MV-4-11 (cell line): ENCODE measurements at places on chromosomes 2 and 18.

DNA sequence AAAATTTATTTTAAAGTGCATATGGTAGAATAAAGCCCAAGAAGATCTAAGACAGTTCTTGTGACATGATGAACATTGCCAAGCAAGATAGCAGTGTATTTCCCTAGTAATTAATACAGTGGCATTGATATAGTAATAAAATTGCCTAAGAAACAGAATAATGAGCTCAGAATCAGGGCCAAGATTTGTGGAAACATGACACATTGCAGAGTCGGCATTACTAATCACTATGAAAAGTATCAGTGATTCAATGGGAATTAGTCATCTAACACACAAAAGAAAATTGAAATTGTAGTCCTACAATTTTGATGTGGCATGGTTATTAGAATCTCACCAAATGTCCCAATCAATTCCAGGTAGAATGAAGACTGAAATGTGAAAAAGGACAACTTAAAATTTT is 243.0 kb upstream of the CYRIA start:
- no peak for DNase-seq

GRCh38 chr2:171316220-171316619 is 117.6 kb downstream of the METTL8 start:
- no peak for DNase-seq

- DNase-seq: no peak
Observed at GRCh38 chr2:218193701-218194100, 23.3 kb upstream of the ARPC2 start.

DNA sequence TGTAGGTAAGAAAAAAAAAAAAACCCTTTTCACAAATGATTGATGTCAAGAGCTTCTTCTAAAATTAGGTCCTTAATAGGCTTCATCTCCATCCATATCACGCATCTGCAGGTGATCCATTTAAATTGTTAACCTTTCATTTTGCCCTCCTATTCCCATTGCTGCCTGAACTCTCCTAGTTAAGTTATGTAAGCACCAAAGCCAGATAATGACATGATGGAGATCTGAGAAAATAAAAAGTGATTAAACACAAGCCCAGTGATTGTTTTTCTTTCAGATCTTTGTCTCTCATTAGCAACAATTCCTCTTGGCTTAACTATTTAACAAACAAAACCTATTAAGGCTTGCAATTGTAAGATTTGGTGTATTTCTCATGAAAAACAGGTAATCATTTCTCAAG is 20.0 kb downstream of the LANCL1 start:
- DNase-seq: no peak

DNA sequence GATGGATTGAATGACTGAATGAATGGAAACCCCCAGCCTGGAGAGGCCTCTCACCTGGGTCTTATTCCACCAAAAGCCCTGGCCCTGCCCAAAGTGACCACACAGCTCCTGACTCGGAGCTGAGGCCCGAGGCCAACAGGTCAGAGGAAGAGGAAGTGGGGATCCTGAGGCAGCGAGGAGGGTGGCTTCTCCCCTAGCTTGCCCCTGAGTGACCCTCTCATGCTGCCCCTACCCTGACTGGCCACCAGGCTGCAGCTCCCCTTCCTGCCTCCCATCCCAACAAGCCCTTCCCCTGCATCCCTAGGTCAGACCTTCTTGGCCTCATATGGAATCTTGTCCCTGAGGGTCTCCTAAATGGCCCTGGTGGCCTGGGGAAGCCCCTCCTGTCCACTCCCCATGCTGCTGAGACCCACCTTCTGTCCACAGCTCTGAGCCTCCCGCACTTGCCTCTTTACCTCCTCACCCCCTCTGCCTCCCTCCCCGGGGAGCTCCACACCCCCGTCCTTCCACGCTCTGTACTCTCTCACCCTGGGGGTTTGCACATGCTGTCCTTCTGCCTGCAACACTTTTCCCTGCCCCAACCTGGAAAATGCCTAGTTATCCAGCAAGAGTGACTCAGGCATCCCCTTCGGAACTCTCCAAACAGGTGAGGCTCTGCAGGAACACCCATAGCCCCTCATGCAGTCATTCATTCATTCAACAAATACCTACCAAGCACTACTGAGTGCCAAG is 134.8 kb upstream of the HDAC4 start:
- DNase-seq: no peak

DNA sequence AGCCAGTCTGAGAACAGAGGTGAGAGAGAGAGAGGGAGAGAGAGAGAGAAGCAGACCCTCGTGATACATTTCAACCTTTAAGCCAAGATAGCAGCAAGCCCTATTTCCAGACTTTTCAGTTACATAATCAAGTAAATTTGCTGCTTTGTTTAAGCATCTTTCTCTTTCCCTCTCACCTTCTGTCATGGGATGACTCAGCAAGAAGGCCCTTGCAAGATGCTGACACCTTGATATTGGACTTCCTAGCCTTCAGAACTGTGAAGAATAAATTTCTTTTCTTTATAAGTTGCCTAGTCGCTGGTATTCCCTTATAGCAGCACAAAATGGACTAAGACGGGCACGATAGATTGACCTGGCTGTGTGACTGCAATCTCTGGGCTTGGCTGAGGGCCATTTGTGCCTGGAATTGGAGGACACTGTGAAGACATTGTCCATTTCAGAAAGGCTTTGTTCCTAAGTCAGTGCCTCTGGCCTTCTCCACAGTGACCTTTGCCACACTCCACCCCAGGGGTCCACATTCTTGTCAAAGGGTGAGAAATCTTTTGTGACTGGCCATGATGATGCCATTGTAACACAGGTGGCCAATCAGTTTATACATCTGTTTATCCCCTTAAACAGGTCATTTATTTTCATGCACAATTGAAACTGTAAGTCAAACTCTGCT is 51.3 kb upstream of the ITSN2 start:
- DNase-seq: no peak

DNA sequence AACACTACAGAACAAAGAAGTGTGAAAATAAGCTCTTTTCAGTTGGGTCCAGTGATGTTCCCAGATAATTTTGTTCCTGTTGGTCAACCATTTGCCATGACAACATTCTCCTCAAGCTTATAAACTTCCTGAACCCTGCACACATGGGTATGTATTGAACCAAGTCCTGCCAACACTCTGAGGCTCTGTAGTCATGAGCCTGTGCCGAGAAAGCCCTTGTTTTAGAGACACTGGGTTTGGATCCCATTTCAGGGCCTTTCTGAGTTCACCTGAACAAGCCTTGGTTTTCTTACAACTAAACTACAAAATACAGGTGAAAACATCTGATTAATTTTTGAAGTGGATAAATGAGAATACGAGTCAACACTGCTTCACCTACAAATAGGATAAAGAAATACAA is 38.5 kb downstream of the AKAIN1 start:
- DNase-seq: no peak

DNA sequence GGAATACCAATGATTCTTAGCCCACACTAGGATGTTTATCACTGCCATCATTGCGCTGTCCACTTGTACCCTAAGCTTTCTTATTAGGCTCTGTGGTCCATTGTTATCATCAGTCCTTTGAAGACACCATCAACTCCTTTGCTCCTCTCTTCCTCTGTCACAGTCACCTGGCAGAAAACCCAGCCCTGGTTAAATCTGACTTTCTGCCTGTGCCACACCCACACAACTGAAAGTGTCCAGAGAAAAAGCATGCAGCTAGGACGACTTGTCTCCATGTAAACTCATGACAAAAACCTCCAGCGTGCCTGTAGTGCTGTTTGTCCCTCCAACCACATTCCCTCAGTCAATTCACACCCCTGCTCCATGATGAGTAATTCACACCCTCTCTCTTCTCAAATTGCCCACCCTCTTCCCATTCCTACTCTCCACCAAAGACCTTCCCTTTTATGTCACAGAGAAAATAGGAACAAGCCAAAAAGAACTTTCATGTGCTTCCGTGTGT is 297.4 kb upstream of the MGAT5 start:
- no peak for DNase-seq

GRCh38 chr2:206979922-206980321 is 40.6 kb downstream of the CPO start:
- no peak for DNase-seq

GRCh38 chr2:71898375-71898774 is 249.3 kb downstream of the CYP26B1 start:
- DNase-seq: no peak

DNA sequence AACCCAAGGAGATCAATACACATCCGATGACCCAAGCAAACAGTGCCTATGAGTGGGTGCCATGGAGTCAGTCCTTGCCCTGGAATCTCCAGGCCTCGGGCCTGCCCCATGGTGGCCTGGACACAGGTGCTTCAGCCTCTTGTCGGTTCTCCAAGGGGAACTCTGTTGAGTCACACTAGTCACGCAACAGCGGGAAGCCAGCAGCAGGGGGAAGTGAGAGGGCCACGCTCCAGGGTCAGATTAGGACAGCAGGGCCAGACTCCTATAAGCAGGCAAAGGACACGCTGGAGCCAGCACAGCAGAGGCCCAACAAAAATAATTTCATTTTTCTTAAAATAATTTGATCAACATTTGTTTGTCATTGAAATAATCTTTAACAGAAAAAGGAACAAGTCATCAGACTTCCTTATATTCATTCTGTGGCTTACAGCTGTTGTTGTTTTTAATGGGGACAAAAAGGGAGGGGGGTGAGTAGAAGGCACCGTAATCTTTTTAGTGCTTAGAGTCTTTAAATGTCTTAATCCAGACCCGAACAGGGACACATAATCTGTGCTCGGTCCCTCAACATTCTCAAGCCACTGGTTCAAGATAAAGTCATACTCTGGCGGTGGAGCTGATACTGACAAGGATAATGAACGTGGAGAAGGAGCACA is 16.4 kb upstream of the ARMC9 start:
- peak; percentile 93 for DNase-seq

GRCh38 chr2:211435331-211435730 is 878.9 kb downstream of the CPS1 start:
- no peak for DNase-seq

GRCh38 chr2:119049968-119050704 is 108.1 kb downstream of the MARCO start:
- DNase-seq: peak; percentile 39

DNA sequence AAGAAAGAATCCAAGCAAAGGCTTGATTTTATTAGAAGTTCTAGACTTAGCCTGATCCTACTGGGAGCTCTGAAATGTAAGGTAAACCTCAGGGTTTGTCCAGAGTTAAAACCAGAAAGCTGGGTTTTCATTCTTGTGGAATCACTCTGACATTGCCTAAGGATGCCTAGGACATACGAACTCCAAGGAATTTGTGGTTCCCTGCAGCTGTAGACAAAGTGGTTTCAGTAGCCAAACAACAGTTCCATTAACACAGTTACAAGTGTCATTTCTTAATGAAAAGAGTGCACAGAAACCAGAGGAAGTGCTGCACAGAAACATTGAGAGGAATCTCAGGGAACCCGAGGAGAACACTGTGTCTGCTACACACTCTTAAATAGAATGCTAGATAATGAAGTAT is 221.4 kb upstream of the ST6GAL2 start:
- DNase-seq: no peak

DNA sequence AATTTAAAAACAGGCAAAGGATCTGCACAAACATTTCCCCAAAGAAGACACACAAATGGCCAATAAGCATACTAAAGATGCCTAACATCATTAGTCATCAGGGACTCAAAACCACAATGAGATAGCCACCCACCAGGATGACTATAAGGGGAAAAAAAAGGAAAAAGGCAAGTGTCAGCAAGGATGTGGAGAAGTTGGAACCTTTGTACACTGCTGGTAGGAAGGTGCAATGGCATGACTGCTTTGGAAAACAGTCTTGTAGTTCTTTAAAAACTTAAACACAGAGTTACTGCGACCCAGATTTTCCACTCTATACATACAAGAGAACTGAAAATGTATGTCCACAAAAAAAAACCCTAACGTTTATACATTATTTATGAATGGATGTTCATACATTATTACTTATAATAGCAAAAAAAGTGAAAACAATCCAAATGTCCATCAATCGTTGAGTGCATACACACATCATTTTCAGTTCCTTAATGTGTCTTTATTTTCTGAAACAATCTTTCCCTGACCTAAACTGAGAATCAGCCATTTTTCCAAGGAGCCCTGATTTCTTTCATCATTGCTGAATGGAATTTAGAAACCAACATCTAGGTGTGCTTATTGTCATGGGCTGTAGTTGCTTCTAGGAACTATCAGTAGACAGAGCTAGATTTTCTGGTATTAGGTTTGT is 64.7 kb upstream of the TLK1 start:
- peak; percentile 57 for DNase-seq

DNA sequence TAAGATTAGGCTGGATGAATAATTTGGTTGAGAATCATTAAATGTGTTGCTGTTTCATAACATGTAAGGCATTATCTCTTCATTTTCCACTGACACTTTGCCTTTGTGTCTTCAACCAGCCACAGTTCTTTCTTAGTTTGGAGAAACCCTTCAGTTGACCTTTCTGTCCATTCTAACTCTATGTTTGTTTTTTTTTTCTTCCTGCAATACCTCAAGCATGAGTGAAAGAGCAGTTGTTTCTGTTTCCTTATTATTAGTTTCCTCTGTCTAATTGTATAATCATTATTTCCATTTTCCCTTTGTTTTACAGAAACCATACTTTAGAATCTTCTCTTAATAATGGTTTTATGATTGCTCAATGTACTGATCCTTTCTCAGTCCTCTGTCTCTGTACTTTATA is 25.6 kb downstream of the HADHB start:
- no peak for DNase-seq

DNA sequence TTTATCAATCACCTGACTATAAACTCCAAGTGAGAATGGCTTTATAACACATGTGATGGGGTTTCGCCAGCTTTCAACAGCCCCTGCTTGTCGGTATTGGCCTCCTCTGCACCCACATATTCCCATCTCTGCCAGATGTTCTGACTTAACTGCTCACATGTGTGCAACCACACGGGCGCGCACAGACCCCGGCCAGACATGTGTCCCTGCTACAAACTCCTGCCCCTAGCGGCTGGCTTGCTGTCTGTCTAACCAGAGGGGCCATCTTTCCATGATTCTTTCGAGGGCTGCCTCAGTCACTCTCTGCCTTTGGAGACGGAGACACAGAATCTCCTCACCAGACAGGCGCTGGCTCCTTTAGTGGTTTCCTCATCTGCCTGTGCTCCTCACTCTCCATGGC is 15.3 kb downstream of the STON1 start:
- no peak for DNase-seq

DNA sequence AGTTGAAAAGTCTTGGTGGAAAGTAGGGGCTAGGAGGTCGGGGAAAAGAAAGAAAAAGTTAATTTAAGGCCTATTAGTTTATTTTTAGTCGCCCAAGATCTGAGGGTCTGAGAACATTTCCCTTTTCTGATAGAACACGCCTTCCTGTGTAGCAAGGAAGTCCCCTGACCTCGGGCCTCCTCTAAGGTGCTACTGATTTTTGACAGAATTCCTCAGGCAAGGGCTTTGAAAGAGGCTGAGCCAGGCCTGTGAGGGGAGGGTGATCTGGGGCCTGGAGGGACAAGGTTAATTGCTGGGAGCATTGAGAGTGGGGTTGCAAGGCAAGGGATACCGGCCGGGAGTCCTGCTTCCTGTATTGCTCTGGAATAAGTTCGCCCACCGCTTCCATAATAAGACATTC is 131.4 kb upstream of the MYCN start:
- no peak for DNase-seq
